ENCODE measurements at places on chromosomes 3 and 15.
A peak's percentile ranks its signal among the peaks of the same experiment; 100 is the strongest.

- no peak for DNase-seq
Measured at GRCh38 chr3:39287216-39288164, 7.7 kb upstream of the CX3CR1 start.

DNA sequence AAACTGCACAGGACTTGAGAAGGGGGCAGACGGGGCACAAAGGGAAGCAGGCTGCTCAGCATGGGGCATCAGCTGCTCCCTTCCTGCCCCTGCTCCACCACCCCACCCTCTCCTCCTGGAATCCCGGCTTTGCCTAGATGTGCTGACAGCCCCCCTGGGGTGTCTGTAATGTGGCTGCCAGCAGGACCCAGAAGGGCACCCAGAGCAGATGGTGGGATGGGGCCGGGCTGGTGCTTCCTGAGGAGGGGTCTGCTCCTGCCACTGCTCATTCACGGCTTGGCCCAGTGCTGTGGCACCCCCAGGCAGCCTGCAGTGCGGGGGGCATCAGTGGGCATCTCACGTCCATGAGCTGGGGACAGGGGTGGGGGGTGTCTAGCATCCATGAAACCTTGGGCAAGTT, 10.2 kb downstream of the H1-8 start:
- DNase-seq = no peak

- no peak for DNase-seq
Measured at GRCh38 chr3:106170636-106171035, 301.8 kb upstream of the CBLB start.

GRCh38 chr3:47006145-47006651, 26.7 kb downstream of the NBEAL2 start:
- DNase-seq = peak; percentile 2

DNA sequence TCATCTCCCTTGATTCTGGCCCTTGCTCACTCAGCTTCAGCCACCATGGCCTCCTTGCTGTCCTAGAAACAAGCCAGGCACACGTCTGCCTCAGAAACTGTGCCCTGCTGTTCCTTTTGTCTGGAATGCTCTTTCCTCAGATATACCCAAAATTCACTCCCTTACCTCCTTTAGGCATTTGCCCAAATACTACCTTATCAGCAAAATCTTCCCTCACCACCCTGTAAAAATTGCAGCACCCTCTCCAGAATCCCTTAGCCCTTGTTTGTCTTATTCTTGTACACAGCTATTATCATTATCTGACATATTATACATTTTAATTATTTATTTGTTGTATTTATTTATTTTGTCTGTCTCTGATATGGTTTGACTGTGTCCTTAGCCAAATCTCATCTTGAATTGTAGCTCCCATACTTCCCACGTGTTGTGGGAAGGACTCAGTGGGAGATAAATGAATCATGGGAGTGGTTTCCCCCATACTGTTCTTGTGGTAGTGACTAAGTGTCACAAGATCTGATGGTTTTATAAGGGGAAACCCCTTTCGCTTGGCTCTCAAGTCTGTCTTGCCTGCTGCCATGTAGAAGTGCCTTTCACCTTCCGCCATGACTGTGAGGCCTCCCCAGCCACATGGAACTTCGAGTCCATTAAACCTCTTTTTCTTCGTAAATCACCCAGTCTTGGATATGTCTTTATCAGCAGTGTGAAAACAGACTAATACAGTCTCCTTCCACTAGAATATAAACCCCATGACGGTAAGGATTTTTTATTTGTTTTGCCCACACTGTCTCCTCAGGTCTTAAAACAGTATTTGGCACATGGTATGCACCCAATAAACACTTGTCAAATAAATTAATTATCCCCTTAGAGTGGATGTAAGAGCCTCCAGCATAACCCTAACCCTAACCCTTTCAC, 60.0 kb upstream of the STT3B start:
- no peak for DNase-seq

GRCh38 chr3:174156200-174156599, 702.9 kb upstream of the NAALADL2 start:
- DNase-seq = no peak

GRCh38 chr3:132034097-132034485, 723 bp downstream of the CPNE4 start:
- DNase-seq = no peak

DNA sequence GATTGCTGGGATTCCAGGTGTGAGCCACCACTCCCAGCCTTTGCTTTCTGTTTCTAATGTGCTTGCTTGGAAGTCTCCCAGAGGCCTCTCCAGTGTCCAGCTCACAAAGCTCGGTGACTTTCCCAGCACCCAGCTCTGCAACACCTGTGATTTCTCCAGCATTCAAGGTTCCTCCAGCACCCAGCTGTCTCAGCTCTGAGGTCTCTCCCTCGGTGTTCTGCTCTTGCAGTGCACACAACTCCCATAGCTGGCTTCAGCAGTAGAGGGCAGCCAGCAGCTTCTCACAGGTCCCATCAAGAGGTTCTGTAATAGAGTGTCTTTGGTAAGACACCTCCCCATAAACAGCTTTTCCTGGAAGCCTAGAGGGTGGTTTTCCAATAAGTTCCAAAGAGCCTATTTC, 75.1 kb downstream of the GRM7 start:
- DNase-seq = no peak

- DNase-seq = no peak
Measured at GRCh38 chr15:35540885-35541284, 5.1 kb downstream of the DPH6 start.

DNA sequence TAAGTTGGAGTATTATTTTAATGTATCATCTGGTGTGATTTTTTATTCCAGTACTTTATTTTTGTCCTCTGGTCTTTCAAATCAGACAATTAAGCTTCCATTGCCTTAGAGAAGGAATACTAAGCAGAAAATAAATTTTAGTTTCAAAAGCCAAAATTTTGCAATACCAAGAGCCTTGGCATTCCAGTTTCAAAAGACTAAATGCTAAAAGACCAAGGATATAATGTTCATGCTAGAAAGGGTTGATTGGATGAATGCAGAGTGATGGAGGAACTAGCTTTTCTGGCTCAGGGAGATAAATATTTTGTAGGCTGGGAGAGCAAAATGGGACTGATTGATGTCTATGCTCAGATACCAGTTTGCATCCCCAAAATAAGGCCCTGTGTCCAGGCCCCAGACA, 6.2 kb downstream of the CD200 start:
- no peak for DNase-seq

- no peak for DNase-seq
Measured at GRCh38 chr3:139928708-139929505, 6.1 kb upstream of the CLSTN2 start.

DNA sequence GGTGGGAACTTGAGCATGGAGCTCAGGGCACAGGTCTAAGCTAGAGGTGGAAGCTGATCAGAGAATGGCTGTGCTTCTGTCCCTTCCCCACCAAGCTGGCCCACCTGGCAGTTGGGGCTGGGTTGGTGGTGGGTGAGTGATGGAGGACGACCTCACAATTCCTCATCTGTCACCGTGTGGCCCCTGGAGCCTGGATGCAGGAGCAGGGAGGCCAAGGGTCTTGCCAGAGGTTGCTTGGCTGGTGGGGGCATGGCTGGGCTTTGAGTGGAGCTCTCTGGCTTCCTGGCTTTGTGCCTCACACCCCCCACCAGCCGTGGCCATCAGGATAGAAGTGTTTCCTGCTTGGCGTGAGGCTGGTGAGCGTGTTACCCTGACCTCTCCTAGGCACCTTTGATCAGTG, 36.0 kb downstream of the FBLN2 start:
- no peak for DNase-seq

DNA sequence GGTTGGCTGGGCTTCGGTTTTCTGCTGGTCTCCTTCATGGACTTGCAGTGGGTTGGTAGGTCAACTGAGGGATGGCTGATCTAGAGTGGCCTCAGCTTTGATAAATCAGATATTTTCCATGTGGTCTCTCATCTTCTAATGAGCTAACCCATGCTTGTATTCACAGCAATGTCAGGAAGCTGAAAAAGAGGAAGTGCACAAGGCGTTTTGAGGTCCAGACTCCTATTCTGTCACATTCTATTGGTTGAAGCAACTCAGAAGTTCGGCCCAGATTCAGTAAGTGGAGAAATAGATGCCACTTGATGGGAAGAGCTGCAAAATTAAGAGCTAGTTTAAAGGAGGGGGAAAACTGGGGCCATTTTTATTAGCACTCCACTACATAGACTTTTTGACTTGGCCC, 361.2 kb downstream of the DIPK2A start:
- no peak for DNase-seq

DNA sequence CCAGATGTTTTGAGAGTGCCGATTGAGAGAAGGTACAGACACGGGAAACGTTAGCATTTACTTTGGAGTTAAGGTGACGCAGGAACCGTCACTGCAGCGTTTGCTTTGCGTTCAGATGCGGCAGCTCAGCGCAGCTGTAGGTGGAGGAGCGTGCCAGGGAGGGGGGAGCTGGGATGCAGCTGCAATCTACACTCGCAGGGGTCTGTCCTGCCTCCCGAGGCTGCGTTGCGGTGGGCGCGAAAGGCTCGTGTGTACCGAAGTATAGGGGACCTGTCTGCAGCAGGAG, 425 bp upstream of the FYTTD1 start:
- DNase-seq = peak; percentile 71

- no peak for DNase-seq
Measured at GRCh38 chr15:70238917-70239316, 141.2 kb upstream of the TLE3 start.

GRCh38 chr3:101732240-101732641, 7.8 kb downstream of the CEP97 start:
- DNase-seq = no peak

DNA sequence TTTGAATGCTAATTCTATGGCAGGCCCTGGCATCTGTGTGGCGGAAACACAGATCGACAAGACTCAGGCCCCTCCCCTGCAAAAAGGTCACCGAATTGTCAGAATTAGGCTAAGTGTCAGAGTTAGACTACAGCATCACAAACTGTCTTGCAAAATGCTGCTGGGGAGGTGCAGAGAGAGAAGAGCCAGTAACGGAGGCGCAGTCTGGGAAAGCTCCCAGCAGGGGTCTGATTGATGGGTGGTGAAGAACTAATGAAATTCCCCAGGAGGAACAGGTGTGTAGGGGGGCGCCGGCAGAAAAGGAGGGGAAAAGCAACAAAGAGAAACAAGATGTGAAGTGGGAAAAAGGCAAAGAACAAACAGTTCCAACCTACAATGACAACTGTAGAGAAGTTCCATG, 72.7 kb upstream of the TAMM41 start:
- no peak for DNase-seq

- DNase-seq = no peak
Measured at GRCh38 chr15:101556273-101556672, 66.8 kb upstream of the PCSK6 start.

All from CD4-positive, alpha-beta T cell treated with Interleukin-17A for 4 hours (primary cell).